Amygdala (tissue), 56 donors: ENCODE measurements at places on chromosomes 2 and 18.

DNA sequence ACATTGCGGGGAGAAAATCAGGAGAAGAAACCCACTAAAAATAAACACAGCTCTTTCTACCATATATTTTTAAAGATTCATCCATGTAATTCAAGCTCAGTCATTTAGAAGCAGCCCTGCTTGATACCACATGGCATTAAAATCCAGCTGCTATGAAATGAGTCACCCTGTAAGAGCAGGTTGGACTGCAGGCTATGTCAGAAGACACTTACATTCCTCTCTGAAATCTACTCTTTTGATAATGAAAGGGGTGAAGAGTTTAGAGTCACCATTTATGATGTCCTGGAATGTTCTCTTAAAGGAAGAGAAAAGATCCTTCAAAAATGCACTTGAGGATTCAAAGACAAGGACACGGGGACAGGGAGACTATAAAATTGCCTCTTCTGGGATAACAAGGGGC, 100.6 kb upstream of the APCDD1 start:
- no peak for DNase-seq

- no peak for DNase-seq
These were observed 99.8 kb downstream of the SMAD7 start for GRCh38 chr18:48850822-48851598.

DNA sequence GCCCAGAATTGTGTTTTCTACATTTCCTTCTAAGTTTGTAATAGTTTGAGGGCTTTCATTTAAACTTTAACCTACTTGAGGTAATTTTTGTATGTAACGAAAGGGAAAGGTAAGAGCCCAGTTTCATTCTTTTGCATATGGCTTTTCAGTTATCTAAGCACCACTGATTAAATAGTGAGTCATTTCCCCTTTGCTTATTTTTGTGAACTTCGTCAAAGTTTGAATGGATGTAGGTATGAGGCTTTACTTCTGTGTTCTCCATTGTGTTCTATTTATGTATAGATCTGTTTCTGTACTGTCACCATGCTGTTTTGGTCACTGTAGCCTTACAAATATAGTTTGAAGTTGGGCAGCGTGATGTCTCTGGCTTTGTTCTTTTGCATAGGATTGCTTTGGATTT, 944.8 kb upstream of the CNTNAP5 start:
- DNase-seq, result no peak

DNA sequence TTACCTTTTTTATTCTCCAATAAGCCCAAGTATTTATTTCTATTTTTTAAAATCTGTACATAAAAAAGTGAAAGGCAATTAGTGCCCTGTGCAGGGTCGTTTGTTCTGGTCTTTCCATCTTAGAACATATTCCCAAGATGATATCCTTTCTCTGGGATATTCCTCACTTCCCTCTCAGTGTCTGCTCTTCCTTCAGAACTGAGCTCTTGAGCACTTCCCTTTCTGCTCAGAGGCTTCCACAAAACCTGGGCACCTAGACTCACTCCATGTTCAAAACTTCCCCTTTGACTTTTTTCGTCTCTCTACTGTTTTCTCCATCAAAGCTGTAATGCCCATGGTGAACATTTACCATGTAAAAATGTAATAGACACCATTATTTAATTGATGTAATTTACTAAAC, 296.5 kb upstream of the TCF4 start:
- DNase-seq, result no peak

DNA sequence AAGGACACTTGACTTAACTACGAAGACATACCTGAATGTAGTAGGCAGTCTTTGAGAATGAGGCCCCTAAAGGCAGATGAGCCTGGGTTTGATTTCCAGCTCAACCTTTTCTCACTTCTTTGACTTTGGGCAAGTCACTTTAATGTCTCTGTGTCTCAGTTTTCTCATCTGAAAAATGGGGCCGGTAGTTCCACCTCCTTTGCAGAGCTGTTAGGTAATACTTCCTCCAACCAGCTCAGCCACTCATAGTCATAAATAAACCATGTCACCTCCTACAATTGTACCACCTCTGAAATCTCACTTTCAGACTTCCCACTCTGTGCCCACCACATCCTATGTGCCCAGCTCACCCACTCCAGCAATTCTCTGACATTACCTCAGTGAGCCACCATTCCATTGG, 10.4 kb downstream of the ARHGAP25 start:
- no peak for DNase-seq

DNA sequence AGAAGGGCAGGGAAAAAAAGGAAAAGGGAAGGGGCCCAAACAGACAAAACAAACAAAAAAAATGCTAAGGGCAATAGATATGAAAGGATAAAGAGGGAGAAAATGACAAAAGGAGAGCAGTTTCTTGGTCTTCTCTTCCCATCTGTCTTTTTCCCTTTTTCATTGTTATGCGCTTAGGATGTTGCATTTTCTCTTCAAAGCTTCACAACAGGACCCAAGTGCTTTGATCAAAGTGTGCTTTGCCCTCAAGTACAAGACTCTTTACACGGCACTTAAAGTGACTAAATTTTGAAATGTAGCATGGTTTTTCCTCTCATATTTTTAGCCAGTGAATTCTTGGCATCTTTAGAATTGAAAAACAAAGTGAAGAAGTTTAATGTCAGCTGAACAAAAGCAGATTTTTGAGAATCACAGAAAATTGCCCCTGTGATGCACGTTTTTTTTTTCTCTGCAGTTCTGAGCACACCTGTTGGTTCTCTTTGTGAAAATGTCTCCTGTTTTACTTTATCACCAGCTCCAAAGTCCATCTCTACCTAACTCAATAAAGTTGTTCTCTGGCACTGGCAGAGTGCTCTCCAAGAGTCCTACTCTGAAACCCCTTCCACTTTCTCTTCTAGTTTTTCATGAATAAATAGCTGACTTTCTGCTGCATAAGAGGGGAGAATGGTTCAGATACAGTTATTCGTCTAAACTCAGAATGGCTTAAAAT, 126.6 kb downstream of the KCNH7 start:
- DNase-seq, result no peak

DNA sequence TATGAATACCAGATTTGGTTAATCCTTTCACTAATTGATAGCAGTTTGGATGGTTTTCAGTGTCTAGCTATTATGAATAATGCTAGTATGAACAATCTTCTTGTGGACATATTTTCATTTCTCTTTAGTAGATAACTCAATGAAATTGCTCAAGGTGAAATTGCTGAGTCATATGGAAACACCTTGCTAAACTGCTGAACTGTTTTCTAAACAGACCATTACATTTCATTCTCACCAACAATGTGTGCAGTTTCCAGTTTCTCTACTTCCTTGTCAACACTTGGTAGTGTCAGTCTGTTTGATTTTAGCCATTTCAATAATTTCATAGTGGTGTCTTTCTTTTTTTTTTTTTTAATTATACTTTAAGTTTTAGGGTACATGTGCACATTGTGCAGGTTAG, 250.0 kb downstream of the HRH4 start:
- no peak for DNase-seq

- DNase-seq, result no peak
These were observed 30.2 kb upstream of the SSB start for GRCh38 chr2:169768262-169768995.
